Stimulated activated CD8-positive, alpha-beta memory T cell treated with anti-CD3 and anti-CD28 coated beads, Interleukin-2, amount 100 ng/mL, for 1 hour (primary cell): ENCODE measurements at places on chromosomes 12 and 14.

GRCh38 chr14:99549684-99550083 lies 54.3 kb downstream of the CCDC85C start:
- DNase-seq: no peak

- no peak for DNase-seq
These were observed at the start of gene GPR162 for GRCh38 chr12:6821591-6822425. Gene GPR162, plus strand, starts transcription at chr12:6821821. Its CDS starts 2,078 bp downstream, at chr12:6823899.

DNA sequence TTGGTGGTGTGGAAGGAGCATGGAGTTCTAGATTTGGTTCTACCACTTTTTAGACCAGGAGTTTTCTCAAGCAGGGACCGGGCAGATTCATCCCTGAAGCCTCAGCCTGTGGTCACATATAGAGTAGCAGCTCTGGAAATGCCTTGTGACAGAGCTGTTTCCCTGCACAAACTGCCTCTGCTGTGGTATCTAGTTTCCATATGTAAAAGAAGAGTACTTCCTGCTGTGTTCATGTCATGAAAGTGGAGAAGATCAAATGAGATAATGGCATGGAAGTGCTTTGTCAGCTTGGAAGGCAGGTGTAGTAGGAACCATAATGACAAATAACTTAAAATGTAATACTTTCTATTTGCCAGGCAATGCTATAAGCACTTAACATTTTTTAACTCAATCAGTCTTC lies 26.1 kb downstream of the OTUB2 start:
- no peak for DNase-seq

- no peak for DNase-seq
These were observed 42.8 kb downstream of the FOXN4 start for GRCh38 chr12:109266106-109266879.

GRCh38 chr14:24411443-24412389 lies 12.9 kb downstream of the NYNRIN start:
- DNase-seq: no peak

GRCh38 chr12:3753544-3754284 lies 805 bp upstream of the CRACR2A start:
- no peak for DNase-seq

DNA sequence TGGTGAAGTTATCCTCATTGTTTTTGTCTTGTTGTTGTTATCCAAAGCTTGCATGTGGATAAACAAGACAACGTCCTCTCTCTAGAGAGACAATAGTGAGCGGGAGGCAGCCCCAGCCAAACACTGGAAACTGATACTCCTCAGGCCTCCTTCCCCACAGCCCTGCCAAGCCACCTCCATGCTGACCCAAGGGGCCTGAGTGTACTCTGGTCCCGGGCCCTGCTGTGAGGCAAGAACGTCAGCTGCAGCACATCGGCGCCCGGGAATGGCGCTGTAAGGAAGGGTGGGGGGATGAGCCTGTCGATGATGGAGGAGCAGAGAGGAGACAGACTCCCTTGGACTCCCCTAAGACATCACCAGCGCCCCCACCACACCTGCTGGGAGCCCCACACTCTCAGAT lies 83.6 kb downstream of the ANO2 start:
- DNase-seq: no peak

DNA sequence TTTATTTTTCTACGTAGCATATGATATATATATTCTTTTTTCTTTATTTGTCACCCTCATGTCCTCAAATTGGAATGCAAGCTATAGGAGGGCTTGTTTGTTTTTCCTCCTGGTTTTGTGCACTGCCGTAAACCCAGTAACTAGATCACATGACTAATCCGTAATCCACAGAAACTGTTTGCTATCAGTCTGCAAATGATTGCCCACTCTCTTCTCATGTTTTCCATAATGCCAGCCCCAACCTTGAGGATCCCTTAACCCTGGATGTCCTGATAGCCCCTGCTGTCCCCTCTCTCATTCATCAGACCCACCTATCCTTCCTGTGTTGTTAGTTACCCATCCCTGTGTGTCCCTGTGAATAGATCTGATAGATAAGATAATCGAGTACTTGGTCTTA lies 94.0 kb downstream of the TSPAN9 start:
- no peak for DNase-seq

- DNase-seq: no peak
These were observed 9.7 kb upstream of the ZDHHC22 start for GRCh38 chr14:77151245-77151644.

DNA sequence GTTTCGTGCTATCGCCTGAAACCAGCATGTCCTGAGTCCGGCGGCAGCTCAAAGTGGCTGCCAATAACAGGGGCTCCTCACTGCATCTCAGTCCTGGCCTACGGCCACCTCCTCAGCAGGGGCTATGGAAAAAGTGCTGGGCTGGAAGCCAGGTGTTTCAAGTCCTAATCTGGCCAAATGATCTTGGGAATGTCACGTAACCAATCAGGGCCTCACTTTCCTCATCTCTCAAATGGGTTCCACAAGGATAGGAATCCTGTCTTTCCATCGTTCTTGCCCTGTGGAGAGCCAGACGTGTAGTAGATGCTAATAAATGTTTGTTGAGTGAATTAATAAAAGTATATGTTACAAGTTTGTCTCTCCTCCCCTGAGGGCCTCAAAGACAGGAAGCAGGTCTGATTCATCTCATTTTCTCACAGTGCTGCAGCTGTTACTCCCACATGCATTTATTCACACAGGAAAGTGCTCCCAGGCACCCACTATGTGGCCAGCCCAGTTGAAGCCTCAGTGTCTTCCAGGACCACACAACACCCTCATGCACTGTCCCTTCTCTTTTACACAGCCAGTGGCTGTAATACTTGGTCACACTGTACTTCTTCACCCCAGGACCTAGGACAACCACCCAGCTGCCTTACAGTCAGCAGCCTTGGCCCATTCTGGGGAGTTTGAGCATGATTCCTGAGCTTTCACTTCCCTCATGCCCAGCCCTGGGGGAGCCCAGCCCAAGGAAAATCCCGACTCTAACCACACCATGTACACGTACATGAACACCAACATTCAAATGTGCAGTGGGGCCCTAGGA lies 5.0 kb downstream of the CMKLR1 start:
- no peak for DNase-seq

- no peak for DNase-seq
These were observed 9.9 kb downstream of the LGR5 start for GRCh38 chr12:71449373-71450070.

DNA sequence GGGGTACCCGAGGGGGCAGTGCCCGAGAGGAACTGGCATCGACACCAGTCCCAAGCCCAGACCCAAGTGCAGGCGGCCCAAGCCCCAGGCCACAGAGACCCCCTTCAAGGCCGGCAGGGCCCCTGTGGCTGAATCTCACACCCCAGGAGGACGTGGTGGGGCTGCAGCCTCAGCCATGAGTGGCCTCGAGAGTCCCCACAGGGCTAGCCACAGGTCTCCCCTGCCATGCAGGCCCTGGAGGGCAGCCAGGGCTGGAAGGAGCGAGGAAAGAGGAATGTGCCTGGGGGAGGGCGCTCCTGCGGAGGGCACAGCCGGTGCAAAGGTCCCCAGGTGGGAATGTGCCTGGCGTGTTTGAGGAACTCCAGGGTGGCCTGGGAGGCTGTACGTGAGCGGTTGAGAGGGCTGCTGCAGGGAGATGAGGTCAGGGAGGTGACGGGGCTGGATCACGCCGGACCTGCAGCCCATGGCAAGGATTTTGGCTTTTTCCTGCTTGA lies 86.1 kb downstream of the NCOR2 start:
- no peak for DNase-seq

GRCh38 chr12:102408487-102409297 lies 71.7 kb downstream of the IGF1 start:
- no peak for DNase-seq

DNA sequence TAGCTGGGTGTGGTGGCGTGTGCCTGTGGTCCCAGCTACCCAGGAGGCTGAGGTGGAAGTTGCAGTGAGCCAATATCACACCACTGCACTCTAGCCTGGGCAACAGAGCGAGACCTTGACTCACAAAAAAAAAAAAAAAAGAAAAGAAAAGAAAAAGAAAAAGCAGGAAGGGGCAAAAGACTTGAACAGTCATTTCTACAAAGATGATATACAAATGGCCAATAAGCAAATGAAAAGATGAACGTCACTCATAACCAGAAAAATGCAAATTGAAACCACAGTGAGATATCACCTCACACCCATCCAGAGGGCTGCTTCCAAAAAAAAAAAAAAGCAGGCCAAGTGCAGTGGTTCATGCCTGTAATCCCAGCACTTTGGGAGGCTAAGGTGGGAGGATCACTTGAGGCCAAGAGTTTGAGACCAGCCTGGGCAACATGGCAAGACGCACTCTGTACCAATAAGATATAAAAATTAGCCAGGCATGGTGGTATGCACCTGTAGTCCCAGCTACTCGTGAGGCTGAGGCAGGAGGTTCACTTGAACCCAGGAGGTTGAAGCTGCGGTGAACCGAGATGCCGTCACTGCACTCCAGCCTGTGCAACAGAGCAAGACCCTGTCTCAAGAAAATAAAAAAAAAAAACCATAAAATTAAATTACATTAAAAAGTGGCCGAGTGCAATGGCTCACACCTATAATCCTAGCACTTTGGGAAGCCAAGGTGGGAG lies 20.5 kb downstream of the UBC start:
- no peak for DNase-seq

GRCh38 chr12:18467620-18468245 lies 206.4 kb downstream of the PIK3C2G start:
- DNase-seq: no peak

DNA sequence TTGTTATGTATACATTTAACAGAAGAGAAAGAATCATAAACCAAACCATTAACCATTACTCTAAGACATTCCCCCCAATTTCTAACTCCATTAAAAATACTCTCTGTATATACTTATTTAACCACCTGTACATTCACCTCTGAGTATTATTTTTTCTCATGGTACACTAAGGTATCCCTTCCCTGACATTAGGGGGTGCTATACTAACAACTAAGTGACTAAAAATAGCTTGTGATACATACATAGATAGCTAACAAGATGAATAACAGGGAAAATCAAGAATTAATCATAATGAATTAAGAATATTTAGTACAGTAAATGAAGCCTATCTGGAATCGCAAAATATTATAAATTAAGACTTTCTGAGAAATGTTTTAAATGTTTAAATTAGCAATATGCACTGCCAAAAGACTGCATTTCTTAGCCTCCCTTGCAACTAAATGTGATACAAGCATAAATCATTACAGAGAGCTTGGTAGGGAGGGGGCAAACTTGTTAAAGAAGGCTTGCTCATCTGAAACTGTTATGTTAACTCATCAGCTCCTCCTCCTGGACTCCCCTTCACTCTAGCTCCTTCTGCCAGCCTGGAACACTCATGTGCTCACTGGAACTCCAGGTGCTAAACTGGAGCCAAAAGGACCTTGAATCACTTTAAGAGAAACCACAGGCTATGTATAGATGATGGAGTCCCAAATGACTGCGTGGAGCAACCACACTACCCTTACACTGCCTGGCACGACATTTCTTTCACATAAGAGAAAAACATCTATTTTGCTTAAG lies 14.9 kb downstream of the C2CD5 start:
- no peak for DNase-seq

DNA sequence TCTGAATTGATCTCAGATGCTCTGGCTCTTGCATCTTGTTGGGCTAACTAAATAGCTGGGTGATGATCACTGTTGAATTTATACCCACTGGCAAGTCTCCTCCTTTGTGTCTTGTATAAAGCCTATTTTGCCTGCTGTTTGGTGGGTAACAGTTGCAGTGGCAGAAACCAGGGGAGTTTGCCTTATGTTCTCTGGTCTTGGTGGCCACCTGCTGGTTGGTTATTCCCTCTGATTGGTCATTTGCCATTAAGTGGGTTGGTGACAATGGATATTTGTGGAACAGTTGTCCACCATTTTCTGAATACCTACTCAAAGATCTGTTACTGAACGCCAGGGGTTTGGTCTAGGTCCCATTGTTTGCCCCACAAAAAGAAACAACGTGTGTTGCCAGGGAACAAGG lies 52.1 kb downstream of the AVPR1A start:
- DNase-seq: no peak

DNA sequence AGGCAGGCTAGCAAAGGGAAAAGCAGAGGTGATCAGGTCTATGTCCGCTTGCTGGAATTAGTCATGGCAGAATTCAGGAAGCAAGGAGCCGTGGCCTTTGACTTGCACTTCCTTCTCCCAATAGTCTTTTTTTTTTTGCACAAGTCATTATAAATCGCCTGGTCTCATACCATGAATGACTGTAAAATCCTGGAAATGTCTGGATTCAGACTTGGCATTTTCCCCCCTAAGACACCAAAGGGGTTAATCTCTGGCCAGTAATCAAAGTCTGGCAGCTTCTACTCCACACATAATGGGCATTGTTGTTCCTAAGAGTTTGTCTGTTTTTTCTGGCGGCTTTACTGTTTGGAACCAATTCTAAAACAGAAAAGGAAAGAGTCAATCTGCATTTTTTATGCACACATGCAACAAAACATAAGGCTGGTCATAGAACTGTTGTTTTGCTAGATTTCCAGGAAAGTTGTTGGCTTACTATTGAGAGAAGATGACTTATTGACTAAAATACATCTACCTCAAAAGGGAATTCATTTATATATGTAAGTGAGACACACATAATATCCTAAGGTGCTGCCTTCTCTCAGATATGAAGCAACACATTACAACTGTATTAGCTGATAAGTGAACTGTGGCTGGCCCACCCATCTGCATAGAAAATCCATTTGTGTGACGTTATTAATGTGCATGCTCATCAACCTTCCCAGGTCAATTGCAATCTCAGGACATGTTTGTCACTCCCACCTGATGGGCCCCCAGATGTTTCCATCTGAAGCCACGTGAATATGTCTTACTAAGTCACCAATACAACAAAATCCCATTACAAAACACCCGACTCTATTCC lies 157.3 kb downstream of the BTG1 start:
- DNase-seq: no peak

- DNase-seq: no peak
These were observed 131.4 kb upstream of the CNTN1 start for GRCh38 chr12:40560848-40561247.

DNA sequence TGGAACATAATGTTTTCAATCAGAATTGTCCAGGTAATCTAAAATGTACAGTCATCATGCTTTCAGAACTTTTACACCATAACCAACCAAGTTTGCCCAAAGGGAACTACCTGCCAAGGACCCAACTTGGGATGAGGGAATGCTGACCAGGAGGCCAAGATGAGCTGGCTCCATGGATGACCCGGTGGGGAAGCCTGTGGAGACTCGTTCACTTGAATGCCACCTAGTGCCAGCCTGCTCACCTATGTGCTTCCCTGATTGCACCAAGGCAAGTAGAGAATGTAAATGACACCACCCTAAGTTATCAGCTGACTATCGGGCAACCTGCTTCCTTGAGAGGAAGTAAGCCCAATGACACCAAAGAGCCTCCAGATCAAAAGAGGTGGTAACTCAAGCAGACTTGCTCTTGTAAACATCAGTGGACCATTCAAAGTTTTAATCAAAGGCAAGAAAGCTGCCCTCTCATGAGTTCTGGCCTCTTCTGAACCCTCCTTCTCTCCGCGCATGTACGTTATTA lies 137.3 kb downstream of the TTC7B start:
- DNase-seq: no peak

- no peak for DNase-seq
These were observed 6.0 kb downstream of the PRMT8 start for GRCh38 chr12:3496957-3497356.

DNA sequence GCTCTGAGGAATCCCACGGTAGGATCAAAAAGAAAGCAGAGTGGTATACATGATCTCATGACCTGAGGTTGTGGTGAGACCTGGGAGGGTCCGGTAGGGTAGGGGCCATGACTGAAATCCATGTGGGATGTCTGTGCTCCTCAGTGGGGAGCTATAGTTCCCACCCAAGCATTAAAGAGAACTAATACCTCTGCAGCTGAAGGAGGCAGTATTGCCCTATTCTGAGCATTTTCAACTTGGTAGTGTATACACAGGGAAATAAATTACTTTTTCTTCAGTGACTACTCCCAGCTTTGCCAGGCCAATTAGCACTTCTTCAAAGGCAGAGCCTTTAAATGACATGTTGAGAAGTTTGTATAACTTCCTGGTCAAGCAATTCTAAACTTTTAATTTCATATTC lies 613.8 kb downstream of the KCNH5 start:
- no peak for DNase-seq
